ENCODE measurements at places on chromosomes 3 and 15.

DNA sequence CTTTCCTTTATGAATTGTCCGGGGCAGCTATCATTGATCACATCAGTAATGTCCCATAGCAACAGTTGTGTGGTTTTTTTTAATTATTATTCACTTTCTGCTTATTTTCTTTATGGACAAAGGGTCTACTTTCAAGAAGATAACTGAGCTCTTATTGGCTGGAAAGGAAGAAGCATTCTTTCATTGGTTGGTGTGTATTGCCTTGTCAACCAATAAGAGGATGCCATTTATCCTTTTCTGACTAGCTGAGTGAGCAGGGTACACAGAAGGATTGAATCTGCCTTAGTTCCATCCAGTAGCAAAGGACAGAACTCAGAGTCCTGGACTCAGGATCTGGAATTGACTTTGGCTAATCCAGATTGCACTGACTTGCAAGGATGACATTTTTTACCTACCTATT is 13.2 kb upstream of the AEN start:
- DNase-seq: no peak

DNA sequence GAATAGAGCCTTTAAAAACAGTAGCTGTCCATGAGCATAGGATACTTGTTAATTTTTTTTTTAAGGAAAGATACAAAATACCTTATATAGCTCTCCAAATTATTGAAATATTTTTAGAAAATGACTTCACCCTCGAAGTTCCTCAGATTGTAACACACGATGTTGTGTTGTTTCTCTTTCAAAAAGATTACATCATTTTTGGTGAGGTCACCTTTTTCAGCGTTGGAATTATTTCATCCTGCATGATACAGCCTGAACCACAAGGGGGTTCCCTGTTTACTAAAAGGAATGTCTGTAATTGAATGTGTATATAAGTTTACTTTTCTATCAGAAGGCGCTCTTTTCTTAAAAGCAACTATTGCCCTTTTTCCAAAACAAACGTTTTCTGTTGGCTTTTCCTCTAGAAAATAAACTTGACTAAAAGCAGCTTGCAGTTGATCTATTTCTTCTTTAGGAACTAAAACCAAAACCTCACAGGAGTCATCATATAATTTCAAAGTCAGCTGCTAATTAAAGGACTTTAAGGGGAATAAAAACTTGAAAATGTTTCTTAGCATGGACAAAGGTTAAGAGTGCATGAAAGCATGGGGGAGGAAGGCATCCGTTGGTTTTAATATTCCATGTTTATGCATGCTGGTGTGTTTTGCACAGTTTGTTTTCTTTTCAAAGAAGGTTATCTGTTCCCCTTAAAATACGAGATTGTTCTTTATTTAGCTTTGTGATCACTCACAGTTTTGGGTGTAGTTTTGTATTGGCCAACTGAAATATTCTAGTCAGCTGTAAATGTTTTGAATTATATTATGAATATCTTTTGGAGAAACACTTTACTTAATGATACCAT is 29.4 kb downstream of the LYSMD4 start:
- DNase-seq: no peak

DNA sequence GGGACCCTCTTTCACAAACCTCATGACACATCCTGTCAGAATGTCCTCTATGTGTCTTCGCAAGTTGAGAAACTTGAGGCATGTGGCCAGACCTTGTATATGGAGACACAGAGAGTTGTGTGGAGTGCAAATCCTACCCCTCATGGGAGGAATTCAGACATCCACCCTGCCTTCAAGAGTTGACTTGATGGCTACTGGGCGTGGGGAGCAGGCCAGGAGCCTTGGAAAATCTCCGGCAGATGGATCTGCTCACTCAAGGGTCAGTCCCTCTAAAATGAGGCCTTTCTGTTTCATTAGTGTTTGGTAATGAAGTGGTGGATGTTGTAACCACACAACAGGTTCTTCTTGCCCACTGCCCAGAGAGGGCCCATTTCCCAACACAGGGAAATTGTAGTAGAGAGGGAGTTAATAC is 79.0 kb downstream of the ASB7 start:
- no peak for DNase-seq

DNA sequence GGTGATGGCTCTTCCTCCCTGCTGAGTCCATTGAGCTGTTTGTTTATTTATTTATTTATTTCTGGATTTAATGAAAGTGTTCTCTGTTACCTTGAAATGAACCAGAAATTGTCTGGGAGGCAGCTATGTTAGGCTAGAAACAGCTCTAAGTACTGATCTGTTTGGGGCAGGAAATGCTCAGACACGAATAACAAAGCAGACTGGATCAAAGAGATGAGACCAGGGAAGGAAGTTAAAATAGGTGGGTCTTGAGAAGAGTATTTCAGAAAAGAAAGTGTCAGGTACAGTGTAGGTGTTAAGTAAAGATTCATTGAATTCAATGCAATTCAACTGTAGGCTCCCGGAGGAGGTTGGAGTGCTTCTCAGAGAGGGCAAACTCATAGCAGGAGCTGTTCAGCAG is 173.3 kb downstream of the IL20RB start:
- DNase-seq: no peak

- DNase-seq: no peak
Observed at GRCh38 chr15:58934521-58934920, 1.0 kb upstream of the SLTM start.

DNA sequence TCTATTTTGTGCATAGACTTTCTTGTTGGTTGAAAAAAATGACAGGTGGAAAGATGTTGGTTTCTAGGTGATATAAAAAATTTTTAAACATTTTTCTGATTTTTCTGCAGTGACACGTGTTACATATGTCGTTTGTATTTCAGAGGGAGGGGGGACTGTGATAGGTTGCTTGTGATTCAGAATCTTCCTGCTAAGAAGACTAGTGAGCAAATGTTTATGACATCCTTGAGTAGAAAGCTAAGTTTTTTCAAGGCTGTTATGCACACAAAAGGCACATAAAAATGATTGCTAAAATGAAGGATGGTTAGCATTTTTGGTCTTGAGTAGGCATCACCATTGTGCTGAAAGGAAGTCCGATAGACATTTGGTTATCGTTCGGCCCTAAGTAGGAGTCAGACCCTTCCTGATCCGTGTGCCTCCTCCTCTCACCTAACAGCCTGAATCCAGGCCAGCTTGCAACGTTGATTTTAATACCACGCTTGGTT is 1.5 kb downstream of the ZNF639 start:
- no peak for DNase-seq

GRCh38 chr3:15287565-15288330 is 44.6 kb downstream of the SH3BP5 start:
- no peak for DNase-seq

DNA sequence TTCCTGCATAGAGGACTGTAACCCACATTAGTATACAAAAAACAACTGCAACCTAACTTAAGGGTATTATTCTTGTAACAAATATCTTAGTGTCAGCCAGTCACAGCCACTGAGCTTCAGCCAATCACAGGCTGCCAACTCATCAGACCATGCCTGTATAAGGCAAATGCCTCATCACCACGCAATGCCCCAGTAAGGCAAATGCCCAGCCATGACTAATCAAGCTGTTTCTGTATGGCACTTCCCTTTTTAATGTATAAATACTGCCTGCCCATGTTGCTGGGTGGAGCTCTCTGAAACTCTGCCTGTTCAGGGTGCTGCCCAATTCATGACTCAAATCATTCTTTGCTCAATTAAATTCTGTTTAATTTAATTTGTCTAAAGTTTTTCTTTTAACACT is 18.4 kb upstream of the GABRA5 start:
- DNase-seq: no peak

DNA sequence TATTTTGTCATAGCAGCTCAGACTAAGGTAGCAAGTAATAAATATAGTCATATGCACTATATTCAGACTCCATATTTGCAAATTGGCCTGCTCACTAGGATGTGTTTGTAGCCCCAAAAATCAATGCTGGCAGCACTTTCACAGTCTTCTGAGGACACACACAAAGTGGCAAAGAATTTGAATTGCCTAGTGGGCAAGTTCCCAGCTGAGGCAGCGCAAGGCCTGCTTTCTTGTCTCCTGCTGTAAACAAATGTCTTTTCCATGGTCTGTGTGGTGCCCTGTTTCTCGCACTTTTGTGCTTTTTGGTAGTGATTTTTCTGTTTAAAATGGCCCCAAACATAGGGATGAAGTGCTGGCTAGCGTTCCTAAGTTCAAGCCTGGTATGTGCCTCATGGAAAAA is 416.0 kb downstream of the OCA2 start:
- no peak for DNase-seq

- DNase-seq: no peak
Observed at GRCh38 chr3:155948476-155948875, 78.0 kb downstream of the GMPS start.

GRCh38 chr3:51712038-51712420 is 5.2 kb downstream of the GRM2 start:
- no peak for DNase-seq

GRCh38 chr3:183227586-183227985 is 25.5 kb upstream of the B3GNT5 start:
- no peak for DNase-seq

GRCh38 chr3:141796889-141797781 is 33.9 kb downstream of the GRK7 start:
- peak; percentile 36 for DNase-seq

DNA sequence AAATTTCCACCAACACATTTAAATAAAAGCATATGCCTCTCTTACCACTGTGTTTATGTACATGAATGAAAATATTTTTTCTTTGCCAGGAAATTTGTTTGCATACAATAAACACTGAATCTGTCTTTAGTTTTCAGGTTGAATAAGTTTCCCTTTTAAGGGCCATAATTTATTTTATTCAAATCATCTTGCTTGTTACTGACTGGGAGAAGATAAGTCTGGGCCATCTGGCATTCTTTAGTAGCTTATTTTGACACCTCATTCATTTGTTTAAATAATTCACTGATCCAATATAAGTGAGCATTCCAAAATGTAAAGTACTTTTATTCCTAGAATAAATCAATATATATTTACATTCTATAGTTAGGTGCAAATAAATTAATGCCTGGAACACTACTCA is 1001.3 kb downstream of the PLOD2 start:
- DNase-seq: no peak

DNA sequence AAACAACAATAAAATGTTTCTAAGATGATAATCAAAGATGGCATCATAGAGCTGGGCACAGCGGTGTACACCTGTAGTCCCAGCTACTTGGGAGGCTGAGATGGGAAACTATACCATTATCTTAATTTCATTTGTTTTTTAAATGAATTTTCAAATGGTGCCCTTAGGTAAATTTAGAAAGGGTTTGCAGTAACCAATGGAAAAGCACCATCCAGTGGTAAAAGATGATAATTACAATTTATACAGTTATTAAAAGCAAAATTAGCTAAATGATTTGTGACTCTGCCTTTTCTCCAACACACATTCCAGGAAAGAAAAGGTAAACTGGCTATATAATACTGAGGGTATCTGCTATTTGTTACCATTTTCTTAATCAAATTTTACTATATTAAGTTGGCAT is 14.4 kb upstream of the ANKRD28 start:
- no peak for DNase-seq

DNA sequence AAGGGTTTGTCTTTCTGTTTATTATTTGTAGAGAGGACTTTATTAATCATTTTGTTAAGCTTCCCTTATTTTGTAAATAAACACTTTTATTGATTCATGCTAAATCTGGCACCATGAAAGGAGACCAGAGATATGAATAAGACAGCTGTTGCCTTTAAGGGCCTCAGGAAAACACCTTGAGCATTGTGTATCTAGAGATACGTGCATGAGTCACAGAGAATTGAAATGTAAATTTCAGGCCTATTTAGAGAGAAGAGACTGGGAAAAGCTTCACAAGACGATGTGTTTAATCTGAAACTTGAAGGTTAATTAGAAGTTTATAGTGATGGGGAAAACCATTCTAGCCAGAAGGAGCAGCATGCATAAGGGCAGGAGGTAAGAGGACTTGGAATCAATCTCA is 28.6 kb upstream of the UTS2B start:
- no peak for DNase-seq

DNA sequence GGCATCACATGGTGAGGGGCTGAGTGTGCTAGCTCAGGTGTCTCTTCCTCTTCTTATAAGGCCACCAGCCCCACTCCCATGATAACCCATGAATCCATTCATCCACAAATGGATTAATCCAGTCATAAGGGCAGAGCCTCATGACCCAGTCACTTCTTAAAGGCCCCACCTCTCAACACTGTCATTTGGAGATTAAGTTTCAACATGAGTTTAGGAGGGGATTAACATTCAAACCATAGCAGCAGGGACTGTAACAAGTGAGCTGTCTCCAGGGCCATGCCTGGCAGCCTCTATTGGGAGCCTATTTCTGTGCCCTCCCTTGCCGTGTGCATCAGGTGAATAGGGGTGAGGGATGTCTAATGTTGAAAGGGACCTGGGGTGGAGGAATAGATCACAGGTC is 77.5 kb downstream of the CHRD start:
- DNase-seq: no peak

- peak; percentile 71 for DNase-seq
Observed at GRCh38 chr3:46558184-46559043, 7.7 kb downstream of the LRRC2 start.

- no peak for DNase-seq
Observed at GRCh38 chr15:51864408-51865056, 35.1 kb downstream of the TMOD3 start.

GRCh38 chr3:151171145-151171757 is 31.8 kb downstream of the GPR171 start:
- DNase-seq: peak; percentile 18

DNA sequence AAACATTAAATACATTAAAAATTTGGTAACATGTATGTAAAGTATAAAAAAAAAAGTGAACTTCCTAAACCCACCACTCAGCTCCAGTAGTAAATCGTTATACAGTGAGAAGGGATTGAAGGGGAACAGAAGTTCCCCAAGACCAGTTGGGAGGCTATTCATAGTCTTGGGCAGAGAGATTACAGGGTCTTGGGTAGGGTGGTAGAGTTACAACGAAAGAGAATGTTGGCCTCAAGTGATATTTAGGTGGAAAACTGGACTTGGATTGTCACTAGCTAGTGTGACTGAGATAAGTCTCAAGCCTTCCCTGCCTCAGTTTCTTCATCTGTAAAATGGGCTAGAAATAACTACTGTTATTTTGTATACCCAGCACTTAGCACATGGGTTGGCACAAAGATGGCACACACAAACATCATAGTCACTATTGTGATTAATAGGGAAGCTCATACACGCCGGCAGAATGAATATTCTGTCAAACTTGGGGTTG is 431 bp upstream of the YEATS2 start:
- no peak for DNase-seq

DNA sequence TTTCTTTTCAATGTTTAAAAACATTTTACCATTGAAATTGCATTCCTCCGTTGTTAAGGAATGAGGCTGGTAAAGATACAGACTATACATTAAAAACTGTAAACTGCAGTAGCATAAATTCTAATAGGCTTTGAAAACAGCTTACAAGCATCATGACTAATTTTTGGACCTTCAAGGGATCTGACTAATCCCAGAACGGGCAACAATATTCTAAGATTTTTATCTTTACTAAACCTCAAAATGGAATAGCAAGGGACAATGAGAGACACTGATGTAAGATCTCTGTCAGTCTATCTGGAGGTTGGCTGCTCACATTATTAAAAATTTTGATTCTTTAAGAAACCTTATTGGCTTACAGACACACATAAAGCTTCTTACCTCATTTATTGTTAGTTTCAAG is 74.7 kb downstream of the BTD start:
- DNase-seq: no peak
